HCEC 1CT (cell line): ENCODE measurements at places on chromosomes 3 and 15.

GRCh38 chr15:99504071-99504822 is 61.5 kb upstream of the MEF2A start:
- DNase-seq = no peak

GRCh38 chr3:193711523-193711963 is 118.5 kb downstream of the OPA1 start:
- no peak for DNase-seq

- no peak for DNase-seq
These were observed 77.2 kb downstream of the C3orf38 start for GRCh38 chr3:88226910-88227309.

GRCh38 chr3:174598885-174599439 is 260.2 kb upstream of the NAALADL2 start:
- no peak for DNase-seq

- DNase-seq = peak; percentile 8
These were observed 217.8 kb upstream of the CBLB start for GRCh38 chr3:106086636-106087035.

DNA sequence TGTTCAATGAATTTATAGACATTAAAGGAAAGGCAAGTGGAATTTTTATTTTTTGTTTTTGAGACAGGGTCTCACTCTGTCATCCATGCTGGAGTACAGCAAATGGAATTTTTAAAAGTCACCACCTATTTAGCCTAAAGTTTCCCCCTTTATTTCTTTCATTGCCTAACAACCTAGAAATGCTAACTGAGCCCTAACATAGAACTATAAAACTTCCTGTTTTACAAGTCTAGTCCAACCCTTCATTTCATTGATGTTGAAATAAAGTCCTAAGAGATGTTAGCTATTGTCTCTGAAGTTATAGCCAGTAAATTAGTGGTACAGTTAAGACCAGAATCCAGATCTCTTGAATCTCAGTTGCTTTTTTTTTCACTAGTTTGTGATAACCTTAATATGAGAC is 39.0 kb downstream of the MAPK6 start:
- DNase-seq = no peak

- no peak for DNase-seq
These were observed 27.6 kb upstream of the FAM3D start for GRCh38 chr3:58693940-58694850.

GRCh38 chr3:182713743-182714517 is 79.4 kb upstream of the ATP11B start:
- DNase-seq = peak; percentile 67

GRCh38 chr3:179037351-179037750 is 34.3 kb downstream of the ZMAT3 start:
- DNase-seq = peak; percentile 76

GRCh38 chr3:94314218-94314883 is 251.5 kb downstream of the NSUN3 start:
- no peak for DNase-seq

GRCh38 chr15:57114070-57114469 is 195.6 kb downstream of the TCF12 start:
- DNase-seq = no peak

DNA sequence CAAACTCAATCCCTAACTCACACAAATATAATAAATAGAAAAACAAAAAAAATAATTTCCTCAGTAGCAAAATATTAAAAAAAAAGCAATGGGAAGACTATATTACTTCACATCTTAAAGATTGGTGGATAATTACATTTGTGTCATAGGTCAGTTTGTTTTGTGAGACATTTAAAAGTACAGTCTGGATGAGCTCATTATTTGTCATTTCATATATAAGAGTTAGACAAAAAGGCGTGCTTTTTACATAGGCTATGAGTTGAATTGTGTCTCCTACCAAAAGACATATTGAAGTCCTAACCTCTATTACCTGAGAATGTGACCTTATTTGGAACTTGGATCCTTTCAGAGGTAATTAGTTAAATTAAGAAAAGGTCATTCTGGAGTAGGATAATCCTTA is 710.1 kb upstream of the CBLB start:
- peak; percentile 72 for DNase-seq

DNA sequence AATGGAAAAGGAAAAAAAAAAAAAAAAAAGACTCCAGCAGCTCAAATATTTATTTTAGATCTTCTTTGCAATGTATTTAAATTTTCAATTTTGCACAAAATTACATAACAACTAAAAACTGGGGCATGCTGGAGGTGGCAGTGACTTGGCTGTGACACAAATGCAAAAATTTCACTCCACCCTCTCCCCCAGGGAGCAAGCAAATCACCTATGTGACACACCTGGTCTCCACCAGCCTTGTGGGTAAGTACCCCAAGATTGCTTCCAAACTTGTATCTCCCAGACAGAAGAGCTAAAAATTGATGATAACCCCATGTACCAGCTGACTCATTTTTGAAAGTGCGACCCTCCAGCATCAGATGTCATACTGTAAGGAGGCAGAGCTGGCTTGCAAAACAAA is 32.0 kb downstream of the UBE3A start:
- DNase-seq = no peak

GRCh38 chr15:31179693-31180092 is 78.2 kb upstream of the TRPM1 start:
- DNase-seq = no peak

GRCh38 chr3:186516646-186517045 is 27.5 kb downstream of the CRYGS start:
- DNase-seq = no peak
